ENCODE measurements at places on chromosomes 5 and 9. TPM values are rescaled to one million over a fixed set of nuclear protein-coding genes. Genes with fewer than 3 reads are reported as not detected.

Gene PCDHGA7
- total RNA-seq = 0.99 TPM

GRCh38 chr9:129317179-129318011 is 139.3 kb upstream of the IER5L start:
- peak; percentile 58 for DNase-seq

DNA sequence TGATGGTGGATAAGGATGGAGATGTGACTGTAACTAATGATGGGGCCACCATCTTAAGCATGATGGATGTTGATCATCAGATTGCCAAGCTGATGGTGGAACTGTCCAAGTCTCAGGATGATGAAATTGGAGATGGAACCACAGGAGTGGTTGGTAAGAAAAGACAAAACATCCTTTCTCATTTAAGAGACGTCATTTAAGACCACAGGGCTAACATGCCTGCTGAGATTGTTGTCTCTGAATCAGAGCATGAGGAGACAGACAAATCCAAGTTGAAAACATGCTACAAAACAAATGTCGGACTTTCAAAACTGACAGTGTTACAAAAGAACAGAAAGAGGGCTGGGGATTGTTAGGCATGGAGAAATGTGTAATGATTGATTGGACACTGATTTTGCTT is 4.6 kb downstream of the CCT5 start:
- DNase-seq = no peak

DNA sequence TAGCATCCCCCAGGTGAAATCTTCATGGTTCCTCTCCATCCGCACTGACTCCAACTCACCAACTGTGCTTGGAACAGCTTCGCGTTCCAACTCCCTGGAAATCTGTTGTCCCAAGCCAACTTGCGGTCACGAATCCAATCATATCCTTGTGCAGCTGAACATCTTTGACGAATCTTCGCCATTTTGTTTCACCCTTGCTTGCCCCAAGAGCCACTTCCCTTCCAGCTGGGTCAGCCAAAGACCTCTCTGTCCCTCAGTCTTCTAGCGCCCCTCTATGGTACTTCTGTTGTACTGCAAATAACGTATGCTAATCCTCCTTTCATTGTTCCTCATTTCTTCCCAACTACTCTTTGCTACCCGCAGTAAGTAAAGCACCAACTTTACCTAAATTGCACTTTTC is 61.0 kb upstream of the TARS1 start:
- DNase-seq = peak; percentile 62

GRCh38 chr9:110802416-110803035 is 133.9 kb downstream of the MUSK start:
- DNase-seq = no peak

- no peak for DNase-seq
Observed at GRCh38 chr5:116554764-116555163, 19.9 kb downstream of the SEMA6A start.

Gene GRIA1
- total RNA-seq = not detected

DNA sequence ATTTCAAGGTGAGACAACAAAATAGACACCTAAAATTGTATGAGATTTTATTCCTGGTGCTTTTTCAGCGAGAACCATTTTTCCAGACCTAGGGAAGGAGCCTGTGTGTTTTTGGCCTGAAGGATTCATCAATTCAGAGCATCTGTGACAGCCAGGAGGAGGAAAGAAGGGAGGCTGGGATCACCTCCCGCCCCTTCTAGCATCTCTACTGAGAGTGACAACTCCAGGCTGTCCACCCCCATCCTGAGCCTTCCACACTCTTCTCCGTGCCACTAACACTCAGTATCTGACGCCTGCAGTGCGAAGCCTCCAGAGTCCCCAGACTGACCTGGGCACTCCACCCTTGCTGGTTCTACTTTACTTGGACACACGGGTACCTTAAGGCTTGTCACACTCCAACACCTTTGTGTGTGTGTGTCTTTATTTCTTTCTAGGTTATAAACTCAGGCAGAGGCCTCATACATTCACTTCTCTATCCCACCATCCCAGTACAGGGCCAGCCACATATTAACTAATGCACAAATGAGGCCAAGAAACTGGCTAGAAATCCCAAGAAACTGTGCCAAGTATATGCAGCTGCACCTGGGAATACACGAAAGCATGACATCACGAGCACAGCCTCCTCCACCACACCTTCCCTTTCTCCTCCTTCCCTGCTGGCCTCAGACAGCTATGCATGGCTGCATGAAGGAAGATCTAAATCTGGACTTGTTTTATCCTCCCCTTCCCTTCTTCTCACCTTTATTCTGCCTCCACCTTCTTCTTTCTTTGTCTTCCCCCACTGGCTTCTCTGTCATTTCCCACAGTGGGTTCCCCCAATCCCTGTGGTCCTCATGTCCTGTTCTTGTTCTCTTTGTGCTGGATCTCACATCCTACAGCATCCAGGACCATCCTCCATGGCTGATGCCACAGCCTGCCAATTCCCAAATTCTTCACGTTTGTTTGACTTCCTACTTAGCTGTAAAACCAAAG is 16.0 kb downstream of the S1PR3 start:
- DNase-seq = no peak

Gene HAVCR2
- under 0.01 TPM for total RNA-seq

GRCh38 chr9:88179062-88179521 is 40.8 kb upstream of the SPATA31C2 start:
- no peak for DNase-seq

DNA sequence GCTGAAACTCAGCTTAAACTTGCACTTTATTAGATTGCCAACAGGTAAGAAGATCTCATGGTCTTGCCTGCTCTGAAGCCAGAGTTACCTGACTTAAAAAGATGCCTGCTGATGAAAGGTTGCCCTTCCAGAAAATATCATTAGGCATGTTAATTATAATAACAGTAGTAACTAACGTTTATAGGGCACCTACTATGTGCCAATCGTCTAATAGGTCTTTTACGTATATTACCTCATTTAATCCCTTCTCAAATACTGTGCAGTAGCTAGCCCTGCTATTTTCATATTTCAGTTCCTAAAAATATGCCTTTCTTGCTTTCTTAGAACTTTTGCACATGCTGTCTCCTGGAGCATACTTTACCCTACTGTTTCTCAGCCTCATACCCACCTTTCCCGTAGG is 40.1 kb downstream of the TGFBR1 start:
- no peak for DNase-seq

DNA sequence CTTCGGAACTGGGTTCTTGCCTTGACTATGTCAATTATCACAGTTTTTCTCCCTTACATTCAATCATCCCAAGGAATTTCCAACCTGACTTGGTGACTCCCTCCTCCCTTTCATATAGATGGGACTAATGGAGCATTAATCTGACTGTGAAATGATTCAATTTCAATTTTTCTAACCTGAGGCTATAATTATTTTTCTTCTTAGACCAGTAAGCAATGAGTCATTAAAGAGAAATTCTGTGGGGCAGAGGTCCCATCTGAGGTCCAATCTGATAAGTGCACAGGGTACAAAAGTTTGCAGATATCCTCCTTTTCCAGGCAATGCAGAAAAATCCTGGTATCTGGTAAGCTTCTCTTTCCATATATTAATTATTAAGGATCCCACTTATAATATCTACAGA is 18.9 kb downstream of the PDE4D start:
- DNase-seq = no peak

DNA sequence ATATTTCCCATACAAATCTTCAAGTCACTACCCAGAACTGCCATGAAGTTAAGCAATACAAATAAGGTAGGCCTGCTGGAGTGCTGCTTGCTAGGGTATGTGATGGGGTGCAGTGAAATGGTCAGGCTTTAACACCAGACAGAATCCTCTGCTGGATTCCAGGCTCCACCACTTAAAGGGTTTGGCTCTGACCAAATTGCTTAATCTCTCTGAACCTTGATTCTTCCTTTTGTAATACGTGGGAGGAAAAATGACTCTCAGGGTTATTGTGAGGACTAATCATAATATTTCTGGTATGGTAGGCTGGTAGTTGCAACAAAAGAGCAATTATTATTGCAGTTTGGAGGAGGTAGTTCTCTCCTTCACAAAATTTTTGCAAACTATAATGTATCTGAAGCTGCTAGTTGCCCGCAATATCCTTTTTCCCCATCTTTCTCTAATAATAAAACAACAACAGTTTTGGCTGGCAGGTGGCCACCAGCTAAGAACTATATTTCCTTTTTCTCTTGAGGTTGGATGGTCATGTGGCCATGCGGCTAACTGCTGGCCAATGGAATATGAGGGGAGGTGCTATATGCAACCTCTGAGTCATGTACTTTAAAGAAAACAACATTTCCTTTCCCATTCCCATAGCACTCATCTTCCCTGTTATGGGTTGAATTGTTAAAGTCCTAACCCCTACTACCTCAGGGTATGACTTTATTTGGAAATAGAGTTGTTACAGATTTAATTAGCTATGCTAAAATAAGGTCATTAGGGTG is 44.1 kb downstream of the CCL28 start:
- peak; percentile 39 for DNase-seq

DNA sequence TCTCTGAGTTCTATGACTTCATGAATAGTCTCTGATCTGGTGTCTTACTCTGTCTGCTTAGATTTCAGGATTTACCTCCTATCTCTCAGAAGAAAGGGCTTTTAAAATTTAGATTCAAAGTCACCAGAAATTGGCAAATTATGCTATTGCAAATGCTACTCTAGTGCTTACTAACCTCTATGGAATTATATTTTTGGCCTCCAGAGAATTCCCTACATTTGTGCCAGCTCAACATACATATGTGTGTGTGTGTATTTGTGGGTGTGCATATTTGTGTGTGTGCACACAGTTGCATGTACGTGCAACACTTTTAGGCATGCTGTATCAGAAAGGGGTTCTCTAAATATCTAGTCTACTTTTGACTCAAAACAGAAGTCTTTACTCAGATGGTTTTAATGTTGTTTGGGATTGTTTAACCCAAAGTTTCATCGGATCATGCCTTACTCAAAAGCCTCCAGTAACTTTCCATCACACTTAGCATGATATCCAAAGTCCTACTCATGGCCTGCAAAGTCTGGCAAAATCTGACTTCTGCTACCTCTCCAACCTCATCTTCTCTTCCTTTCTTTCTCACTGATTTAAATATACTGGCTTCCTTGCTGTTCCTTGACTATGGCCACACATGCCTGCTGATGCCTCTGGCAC is 147.6 kb upstream of the NR3C1 start:
- DNase-seq = no peak

GRCh38 chr5:135880278-135880677 is 15.4 kb downstream of the IL9 start:
- DNase-seq = no peak

DNA sequence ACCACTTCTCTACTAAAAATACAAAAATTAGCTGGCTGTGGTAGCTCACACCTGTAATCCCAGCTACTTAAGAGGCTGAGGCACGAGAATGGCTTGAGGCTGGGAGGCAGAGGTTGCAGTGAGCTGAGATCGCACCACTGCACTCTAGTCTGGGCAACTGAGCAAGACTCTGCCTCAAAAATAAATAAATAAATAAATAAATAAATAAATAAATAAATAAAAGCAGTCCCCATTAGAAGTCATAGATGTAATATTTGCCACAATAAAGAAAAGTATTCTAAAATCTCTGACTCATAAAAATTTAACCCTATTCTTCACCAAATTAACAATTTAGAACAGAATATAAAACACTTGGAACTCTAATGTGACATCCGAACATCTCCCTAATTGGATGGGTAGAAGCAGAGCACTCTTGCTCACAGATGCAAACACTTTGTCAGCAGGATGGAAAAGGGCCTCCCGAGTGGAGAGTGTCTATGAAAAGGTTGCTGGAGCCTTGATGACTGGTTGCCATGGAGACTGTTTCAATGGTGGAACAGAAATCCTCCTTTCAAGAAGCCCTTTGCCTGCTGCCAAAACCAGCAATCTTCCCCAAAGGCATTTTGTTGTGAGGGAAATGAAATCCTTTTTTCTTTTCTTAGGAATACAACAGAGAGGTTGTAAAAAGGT is 38.9 kb upstream of the TRAF1 start:
- no peak for DNase-seq

Gene PCDHA1
- under 0.01 TPM for total RNA-seq

- DNase-seq = no peak
Observed at GRCh38 chr5:118379470-118379869, 608.9 kb downstream of the DTWD2 start.

DNA sequence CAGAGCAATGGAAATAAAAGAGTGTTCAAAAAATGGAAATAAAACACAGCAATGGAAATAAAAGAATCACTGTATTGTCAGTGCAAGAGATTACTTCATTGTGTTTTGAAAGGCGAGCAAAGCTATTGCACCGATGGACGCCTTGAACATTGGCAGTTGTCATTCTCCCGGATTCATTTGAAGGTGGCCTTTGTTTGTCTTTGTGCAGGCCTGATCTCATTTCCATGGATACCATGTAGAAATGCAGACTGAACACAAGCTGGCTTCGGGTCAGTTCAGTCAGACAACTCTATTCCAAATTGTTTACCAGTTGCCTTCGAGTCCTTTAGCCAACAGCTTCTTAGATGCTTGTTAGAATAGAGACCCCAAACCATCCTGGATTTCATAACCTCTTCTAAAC is 8.3 kb downstream of the ITGA2 start:
- DNase-seq = peak; percentile 45

Gene PCDHGA4
- 2.0 TPM for total RNA-seq

- DNase-seq = peak; percentile 90
Observed at GRCh38 chr9:33791117-33791516, 4.2 kb upstream of the PRSS3 start.

DNA sequence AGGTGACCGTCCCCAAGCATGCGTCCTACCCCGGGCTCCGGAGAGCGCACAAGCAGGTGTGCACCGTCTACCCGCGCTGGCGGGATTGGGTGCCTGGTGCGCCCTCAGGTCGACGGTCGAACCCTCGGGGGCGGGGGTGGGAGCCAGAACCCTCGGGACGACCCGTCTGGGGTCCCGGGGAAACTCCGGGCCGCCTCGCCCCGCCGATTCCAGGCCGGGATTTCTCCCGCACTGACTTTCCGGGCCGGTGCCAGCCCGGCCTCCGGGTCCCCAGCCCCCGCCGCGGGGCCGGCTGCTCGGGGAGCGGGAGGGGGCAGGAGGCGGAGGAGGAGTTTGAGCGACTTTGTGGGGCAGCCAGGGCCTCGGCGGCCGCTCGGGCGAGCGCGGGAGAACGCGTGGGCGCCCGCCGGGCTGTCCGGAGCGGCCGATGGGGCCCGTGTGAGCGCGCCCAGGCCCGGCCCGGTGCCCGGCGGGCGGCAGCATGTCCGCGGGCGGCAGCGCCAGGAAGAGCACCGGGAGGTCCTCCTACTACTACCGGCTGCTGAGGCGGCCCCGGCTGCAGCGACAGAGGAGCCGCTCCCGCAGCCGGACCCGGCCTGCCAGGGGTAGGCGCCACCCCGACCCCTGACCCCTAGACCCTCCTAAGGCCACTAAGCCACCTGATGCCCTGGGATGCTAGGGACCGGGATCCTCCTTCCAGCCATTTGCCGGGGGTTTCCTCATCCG is at the start of gene DAB2IP:
TSS of gene DAB2IP (plus strand) at position 340 of the 726 bp plus-strand sequence. CDS start at position 482, 142 bp downstream.
- DNase-seq = peak; percentile 22

- peak; percentile 2 for DNase-seq
Observed at GRCh38 chr5:39691993-39692392, 267.2 kb upstream of the DAB2 start.

Gene SELENOP
- 51.4 TPM for total RNA-seq

Measured in lung microvascular endothelial cell (primary cell).